ENCODE measurements at places on chromosomes 3 and 15. TPM values are rescaled to one million over a fixed set of nuclear protein-coding genes. Genes with fewer than 3 reads are reported as not detected.

Gene EFL1
- total RNA-seq = 8.7 TPM

Gene POC1A
- 12.7 TPM for total RNA-seq

DNA sequence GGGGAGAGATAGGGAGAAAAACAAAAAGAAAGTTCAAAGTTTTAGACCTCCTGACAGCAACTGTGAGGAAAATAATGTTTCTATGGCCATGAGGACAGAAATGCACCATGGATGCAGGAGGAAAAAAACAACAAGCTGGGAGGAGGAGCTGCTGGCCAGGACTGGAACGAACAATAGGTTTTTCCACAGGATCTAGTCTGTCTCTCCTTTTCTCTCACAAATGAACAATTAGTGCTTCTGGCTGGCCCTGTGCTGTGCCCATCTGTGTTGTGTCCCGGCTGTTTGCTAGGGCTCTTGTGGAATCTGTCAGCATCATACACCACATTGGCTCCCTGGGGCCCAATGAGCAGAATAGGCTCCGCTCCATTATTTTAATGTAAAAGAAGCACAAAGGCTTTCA is 15.2 kb downstream of the GK5 start:
- no peak for DNase-seq
- H3K27me3 ChIP-seq = no peaks in the 10 kb centered on the region
- H3K4me1 ChIP-seq = peaks cover 4% of the 10 kb centered on the region
- no peak overlapping the region for H3K27ac ChIP-seq
- no peaks in the 10 kb centered on the region for H3K36me3 ChIP-seq

DNA sequence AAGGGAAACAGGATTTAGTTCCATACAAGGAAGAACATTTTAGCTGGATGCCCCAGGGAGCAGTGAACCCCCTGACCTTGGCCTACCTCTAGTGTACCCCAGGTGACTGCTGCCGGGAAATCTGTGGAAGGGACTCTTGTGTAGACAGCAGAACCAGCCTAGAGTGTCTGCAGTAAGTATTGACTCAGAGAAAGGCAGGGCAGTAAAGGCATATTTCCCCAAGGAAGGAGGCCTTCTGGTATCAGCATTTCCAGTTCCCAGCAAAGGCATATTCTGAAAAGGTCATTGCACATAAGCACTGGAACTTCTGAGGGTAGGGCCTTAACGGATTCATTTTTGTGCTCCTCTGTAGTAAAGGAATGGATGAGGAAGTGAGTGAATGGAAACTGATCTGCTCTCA is 246.2 kb downstream of the FAM43A start:
- H3K4me1 ChIP-seq = peaks cover 5% of the 10 kb centered on the region
- no peak overlapping the region for H3K4me3 ChIP-seq
- no peaks in the 10 kb centered on the region for H3K36me3 ChIP-seq
- H3K27ac ChIP-seq = no peak overlapping the region

GRCh38 chr3:141454906-141455602 is 31.8 kb upstream of the RASA2 start:
- no peak for DNase-seq
- no peak overlapping the region for H3K27ac ChIP-seq
- no peaks in the 10 kb centered on the region for H3K27me3 ChIP-seq
- H3K4me3 ChIP-seq = no peak overlapping the region

DNA sequence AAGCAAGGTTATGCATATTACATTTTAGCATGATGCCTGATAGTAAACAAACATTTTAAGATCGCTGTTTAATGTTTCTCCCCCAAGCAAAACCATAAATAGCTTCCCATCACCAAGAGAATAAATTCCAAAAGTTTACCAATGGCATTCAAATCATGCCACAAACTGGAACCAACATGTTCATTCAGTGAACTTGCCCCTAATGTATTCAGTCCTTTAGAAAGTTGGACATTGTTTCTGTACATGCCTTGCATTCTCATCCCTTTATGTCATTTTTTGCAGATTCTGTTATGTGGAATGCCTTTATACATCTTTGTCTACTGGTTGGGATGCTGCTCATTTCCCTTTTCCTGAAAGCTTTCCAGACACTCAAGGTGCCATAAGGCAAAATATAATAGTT is 105.5 kb downstream of the PYDC2 start:
- H3K4me1 ChIP-seq = no peaks in the 10 kb centered on the region
- no peak for DNase-seq
- H3K4me3 ChIP-seq = no peak overlapping the region
- H3K27ac ChIP-seq = no peak overlapping the region
- no peaks in the 10 kb centered on the region for H3K27me3 ChIP-seq
- no peaks in the 10 kb centered on the region for H3K36me3 ChIP-seq

DNA sequence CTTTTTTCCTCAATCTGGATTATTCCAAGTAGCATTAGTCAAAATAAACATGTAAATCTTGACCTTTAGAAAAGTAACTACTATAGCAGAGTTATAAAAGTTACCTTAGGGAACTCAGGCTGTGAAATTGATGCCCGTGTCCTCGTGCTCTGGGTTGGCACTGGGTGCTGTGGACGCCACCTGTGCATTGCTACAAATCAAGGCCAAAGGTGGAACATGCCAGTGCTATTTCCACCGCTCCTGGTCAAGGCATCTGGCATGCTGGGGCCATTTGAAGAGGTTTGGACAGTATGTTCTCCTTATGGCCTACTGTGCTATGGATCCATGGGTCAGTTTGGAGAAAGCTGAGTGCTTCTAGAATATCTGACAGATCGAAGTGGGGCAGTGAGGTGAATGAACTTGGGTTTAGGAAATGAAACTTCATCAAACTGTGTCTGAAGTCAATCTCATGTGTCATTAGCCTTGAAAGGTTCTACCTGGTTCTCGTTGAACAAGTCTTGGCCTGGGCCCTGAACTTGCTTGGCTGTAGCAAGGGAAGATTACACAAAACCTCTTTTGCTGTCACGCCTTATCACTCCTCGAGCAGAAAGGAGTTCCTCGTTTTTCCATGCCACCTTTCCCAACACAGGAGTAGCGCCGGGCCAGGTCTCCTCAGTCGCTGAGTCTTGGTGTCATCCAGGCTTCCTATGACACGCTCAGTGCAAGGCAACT is 397.6 kb upstream of the RGMA start:
- no peaks in the 10 kb centered on the region for H3K36me3 ChIP-seq
- no peak overlapping the region for H3K27ac ChIP-seq
- H3K4me1 ChIP-seq = no peaks in the 10 kb centered on the region
- no peak overlapping the region for H3K4me3 ChIP-seq
- DNase-seq = no peak

DNA sequence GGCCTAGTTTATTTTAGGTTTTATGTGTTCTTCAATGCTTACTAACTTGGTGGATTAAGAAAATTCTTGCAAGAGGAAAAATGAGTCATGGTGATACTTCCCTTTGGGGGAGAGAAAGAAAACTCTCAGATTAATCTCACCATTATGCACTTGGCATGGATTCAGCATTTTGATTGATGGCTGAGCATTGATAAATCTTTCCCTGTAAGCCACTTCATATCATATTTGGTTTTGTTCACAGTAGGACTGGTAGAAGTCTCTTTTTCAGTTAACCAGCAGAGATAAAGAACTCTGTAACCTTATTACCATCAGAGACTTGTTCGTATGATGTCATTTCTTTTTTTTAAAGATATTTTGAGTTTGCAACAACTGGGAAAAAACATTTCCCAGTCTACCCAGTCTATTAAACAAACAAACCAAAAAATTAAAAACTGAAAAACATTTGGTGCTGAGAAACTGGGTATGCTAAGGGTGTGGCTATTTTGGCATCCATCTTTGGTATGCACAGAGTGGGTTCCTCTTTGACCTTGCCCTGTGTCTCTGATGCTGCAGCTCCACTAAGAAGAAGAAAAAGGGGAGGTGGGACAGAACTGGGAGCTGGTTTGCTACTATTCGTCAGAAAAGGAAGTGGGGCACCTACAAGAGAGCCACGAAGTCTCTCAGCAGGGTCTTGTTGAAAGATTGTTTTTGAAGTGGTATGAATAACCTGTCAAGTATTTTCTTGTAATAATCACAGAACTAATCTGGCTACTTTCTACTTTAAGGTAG is 17.2 kb downstream of the TMOD3 start:
- peaks cover 7% of the 10 kb centered on the region for H3K4me1 ChIP-seq
- no peak overlapping the region for H3K4me3 ChIP-seq
- peak overlapping the region; percentile 30 for H3K27ac ChIP-seq
